ENCODE measurements at places on chromosomes 3 and 15.
A peak's percentile ranks its signal among the peaks of the same experiment; 100 is the strongest.

DNA sequence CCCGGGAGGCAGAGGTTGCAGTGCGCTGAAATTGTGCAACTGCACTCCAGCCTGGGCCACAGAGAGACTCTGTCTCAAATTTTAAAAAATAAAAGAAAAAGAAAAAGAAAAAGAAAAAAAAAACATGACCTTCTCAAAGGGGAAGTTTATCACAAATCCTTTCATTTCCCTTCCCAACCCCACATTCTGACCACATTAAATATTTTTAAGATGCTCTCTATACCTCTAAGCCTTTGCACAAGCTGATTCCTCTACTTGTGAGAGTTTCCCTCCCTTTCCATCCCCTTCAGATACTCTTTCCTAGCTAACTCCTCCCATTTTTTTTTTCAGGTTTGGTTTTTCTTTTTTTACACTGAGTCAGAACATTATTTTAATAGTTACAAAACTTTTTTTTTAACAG lies 4.0 kb downstream of the HIGD1A start:
- no peak for DNase-seq

DNA sequence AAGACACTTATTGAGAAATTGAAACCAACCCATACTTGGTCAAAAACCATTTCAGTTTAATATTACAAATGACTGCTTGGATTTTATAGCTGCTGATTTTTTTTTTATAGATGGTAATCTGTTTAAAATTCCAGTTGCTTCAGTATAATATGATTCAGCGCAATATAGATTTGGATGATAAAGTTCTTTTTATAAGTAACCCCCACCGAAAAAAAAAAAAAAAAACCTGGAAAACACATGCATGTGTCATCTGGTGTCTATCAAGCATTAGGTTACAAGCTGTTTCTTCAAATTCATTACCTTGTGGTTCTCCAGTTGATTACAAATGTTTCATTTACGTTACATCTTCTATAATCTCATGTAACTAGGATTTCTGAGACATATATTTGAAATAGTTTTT lies 356.6 kb upstream of the ROBO2 start:
- no peak for DNase-seq

DNA sequence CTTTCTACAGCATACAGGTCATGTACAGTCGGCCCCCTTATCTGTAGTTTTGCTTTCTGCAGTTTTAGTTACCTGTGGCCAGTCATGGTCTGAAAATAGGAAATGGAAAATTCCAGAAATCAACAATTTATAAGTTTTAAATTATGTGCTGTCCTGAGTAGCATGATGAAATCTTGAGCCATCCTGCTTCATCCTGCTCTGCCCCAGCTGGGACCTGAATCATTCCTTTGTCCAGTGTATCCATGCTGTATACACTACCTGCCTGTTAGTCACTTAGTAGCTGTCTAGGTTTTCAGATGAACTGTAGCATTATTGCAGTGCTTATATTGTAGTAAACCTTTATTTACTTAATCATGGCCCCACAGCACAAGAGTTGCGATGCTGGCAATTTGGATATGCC lies 44.8 kb downstream of the AP4E1 start:
- no peak for DNase-seq

GRCh38 chr3:179503152-179503551 lies 51.9 kb upstream of the GNB4 start:
- DNase-seq, result no peak

DNA sequence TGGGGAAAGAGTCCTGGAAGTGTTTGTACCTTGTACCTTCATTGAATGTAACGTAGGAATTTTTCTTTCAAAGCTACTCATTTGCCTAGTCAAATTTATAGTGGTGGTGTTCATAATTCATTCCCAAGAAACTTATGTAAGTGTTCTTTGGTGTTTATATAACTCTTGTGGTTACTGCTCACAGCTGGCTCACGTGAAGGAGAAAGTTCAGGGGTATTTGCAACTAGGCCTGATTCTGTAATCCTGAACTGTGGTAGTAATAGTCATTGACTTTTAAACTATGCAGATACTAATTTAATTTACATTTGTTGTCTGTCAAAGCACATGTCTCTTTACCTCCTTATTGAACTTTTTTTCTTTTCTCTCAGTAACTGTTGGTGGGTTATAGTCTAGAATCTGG lies 50.5 kb upstream of the TEX264 start:
- no peak for DNase-seq

DNA sequence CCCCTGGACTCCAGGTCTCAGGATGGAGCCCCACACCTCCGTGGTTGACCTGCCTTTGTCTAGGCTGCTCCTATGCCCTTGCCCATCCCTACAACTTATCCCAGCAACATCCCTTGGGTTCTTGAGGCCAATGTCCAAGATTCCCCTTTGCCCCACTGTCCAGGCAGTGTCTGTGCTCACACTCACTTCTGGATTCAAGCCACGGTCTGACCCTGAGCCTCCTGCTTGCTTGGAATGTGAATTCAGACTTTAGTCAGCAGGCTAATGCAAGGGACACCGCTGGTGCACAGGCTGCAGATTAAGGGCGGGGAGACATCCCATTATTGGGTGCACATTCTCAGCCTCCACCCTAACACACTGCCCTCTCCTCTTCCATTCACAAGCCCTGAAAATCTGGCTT lies 154.1 kb downstream of the WNT5A start:
- DNase-seq, result no peak

DNA sequence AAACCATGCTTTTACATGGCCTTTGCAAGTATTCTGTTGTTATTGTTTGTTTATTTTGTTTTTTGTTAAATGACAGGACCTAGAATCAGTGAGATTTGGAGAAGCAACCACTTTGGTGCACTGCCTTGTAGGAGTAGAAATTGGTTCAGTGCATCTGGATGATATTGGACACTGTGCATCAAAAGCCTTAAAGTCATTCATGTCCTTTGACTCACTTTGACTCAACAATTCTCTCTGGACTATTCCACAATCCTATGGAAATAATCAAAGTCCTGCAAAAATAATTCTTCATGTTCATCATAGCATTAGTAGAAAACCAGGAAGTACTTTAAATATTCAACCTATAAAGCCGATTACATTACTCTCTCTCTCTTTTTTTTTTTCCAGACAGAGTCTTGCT lies 224.8 kb downstream of the ABHD5 start:
- no peak for DNase-seq

DNA sequence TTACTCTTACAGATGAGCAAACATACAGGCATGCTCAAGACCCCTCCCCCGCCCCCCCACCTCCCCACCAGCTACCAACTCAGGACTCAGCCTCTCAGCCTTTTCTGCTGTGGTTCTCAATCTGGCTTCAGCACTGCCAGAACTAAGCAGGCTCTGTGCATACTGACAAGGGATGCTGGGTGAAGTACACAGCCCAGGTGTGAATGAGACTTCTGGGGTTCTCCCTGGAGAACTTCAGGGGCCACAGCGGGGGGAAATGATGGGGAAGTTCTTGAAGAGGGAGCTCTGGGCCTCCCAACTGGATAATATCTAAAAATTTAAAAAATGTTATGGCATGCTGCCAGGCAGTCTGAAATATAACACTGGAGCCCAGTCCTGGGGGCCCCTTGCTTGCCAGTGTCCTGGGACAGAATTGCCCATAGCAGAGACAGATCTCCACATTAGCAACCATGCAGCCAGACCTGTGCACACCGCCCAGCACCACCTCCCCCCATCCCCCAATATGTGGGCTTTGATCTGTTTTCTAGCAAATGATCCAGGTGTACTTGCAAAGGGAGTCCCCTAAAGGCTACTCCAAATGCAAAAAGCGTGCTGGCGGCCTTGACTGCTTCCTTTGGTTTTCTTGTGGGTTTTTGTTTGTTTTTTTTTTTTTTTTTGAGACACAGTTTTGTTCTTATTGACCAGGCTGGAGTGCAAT lies 41.4 kb downstream of the PGPEP1L start:
- DNase-seq, result no peak

DNA sequence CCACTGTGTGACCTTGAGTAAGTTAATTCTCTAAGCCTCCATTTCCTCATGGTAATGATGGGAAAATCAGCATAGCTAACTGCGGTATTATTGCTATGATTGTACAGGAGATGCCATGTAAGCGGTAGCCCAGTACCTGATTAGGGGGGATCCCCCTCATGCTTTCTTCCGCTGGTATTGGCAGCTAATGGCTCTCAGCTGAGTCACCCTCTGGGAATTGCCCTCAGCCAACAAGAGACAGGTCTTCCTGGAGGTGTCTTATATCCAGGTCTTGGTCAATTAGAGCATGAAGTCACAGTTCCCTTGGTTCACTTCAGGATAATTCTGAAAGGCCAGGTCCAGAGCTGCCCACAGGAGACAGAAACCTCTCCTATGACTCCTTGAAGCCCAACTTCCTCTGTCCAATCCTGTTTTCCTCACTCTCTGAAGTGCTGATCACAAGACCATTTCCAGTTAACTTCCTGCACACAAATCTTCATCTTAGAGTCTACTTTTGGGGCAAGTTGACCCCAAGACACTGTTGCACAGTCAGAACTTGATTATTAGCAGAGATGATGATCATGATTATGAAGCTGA lies 724.7 kb upstream of the ZNF385D start:
- DNase-seq, result no peak

DNA sequence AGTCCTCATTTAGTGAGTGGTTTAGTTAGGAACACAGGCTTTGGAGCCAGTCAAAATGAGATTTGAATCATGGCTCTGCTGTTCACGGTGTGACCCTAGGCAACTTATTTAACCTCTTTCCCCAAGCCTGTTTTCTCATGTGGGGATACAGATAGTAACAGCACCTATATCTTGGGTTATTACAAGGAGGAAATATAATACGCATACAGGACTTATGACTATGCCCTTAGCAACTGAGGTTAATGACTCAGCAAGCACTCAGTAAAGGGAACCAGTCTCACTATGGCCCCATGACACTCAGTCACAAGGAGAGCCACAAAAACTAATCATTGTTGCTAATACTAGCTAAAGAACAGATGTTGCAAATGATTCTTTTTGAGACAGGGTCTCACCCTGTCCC lies 45.9 kb downstream of the SUMF1 start:
- DNase-seq, result no peak

GRCh38 chr3:160162440-160162839 lies 62.8 kb upstream of the C3orf80 start:
- no peak for DNase-seq

DNA sequence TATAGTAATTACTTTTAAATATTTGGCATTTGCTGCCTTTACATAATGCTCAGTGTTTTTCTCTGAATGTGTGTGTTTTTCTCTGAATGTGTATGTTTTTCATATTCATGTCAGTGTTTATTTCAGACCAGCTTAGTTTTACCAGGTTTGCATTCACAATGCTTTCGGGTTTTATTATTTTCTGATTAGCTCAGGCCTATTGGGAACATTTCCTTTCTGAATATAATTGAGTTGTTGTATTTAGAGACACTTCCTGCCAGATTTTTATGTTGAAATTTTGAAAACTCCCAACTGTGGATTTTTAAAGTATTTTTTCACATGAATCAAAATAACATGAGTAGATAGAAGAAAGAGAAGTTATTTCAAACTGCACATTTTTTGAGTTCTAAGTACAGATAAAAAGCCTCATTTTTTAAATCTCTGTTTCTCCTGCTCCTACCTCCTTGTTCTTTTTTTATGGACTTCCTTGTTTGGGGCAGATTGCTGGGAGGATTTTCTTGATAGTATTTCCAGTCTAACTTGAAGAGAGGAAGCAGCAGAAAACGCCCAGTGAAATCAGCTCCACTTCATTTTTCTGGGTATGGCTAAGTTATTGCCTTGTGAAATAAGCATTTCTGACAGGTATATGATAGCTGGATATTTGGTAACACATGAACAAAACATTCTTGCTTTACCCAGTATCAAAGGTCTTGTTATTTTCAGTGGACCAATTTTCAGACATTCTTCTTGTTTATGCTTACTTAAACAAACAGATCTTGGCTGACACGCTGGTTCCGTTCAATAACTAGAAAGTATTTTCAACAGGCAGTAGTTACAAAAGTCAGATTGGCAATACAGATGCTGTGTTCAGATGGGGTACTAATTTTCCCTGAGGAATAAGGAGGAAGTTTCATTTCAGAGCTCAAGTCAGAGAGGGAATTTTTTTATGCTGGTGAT lies 70.7 kb downstream of the RIOX2 start:
- DNase-seq, result no peak

GRCh38 chr15:100264994-100265640 lies 76.7 kb downstream of the ADAMTS17 start:
- peak; percentile 3 for DNase-seq

GRCh38 chr3:142929109-142929508 lies 34.4 kb downstream of the PAQR9 start:
- peak; percentile 83 for DNase-seq

- no peak for DNase-seq
Measured at GRCh38 chr3:31369637-31370379, 162.9 kb upstream of the STT3B start.

- DNase-seq, result no peak
Measured at GRCh38 chr3:78112291-78113010, 1072.6 kb downstream of the ROBO2 start.

DNA sequence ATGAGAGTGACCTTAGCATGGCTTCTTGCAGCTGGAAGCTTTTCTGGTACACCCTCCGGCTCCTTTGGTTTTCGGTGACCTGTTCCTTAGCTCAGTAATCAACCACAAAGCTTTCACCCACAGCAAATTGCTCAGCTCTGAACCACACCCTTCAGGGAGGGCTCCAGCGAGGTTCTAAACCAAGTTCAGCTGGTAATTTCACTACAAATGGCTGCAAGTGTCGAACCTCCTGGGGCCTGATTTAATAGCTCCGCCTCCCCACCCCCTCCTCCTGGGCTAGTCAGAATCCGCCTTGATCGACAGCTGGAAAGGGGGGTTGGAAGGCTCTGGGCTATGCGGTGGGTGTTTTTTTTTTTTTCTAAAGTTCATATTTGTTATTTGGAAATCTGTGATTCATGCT lies 150.9 kb upstream of the MCTP2 start:
- DNase-seq, result no peak

GRCh38 chr3:57752307-57752706 lies 3.8 kb upstream of the SLMAP start:
- DNase-seq, result no peak

GRCh38 chr3:115838786-115839185 lies 215.5 kb downstream of the GAP43 start:
- no peak for DNase-seq

GRCh38 chr15:71707230-71708050 lies 102.9 kb upstream of the NR2E3 start:
- no peak for DNase-seq

GRCh38 chr3:161851941-161852566 lies 355.4 kb downstream of the OTOL1 start:
- peak; percentile 53 for DNase-seq

DNA sequence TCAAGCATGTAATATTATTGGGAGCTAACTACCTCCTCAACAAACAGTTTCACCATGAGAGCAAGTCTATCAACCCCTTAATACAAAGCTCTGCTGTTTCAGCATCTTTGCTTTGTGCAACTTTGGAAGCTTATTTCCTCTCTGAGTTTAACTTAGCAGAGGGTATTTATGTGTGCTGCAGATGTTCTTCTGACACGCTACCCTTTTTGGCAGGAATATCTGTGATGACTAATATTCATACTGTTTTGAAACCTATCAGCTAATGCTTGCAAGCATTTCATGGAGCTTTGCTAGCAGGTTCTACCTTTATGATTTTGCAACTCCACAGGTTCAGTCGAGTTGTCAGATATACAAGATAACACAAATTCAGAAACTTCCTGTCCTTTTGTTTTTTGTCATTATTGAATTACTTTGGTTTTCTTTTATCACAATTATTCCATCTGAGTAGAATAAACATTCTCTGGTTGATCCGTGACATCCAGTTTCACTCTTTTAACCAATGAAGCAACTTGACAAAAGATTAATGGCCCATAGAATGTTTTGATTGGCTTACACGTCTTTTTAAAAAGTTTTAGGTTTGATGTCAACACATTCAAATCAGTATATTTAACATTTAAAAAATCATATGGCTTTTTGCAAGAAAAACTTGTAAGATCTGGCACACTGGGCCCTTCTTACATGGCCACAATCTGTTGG lies 1.7 kb upstream of the SLC9A9 start:
- DNase-seq, result no peak
